ENCODE measurements at places on chromosomes 13 and 19.
A peak's percentile ranks its signal among the peaks of the same experiment; 100 is the strongest.

DNA sequence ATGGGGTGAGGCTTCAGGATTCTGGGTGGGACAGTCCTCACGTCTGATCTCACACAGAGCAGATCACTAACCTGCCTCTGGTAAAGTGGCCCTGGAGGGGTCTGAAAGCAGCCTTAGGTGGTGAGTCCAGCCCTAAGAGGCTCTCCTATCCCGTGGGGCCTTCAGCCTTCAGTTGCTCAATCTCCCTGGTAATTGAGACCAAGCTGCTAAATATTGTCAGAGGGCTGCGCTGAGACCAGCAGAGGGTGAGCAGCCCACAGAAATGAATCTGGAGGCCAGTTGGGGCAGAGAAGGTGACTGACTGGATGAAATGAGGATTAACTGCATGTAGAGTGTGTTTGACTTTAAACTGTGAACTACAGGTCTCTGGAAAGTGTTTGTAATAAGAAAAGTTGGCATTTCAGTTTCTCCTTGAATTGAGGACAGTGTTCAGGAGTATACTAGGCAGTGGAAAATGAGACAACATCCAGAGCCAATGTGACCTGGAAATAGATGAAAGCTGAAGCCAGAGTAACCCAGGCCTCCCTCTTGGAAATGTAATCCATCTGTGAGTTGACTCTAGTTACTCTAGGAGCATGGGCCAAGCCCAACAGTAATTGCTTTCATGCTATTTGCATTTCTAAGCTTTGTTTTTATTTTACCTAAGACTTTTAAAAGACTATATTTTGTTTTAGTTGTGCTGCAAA lies 14.3 kb upstream of the HSPH1 start:
- DNase-seq, result no peak

GRCh38 chr13:93690139-93690538 lies 463.5 kb downstream of the GPC6 start:
- no peak for DNase-seq

GRCh38 chr19:48796298-48797083 lies 14.3 kb downstream of the BCAT2 start:
- DNase-seq, result no peak

DNA sequence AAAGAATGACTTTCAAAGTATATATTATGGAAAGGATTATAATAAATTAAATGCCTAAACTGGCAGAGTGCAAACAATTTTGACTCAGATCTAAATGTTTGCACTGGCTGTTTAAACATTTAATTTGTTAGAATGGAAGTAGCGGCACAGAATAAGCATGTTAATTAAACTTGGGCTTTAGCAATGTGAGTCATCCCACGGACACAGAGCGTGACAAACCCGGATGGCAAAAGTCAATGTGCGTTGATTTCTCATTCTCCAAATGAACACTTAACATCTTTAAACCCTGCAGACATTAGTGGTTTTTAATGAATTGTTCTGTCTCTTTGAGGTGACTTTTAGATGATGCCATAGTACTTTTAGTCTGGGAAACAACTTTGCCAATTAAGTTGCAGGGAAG lies 38.4 kb downstream of the PCDH8 start:
- DNase-seq, result no peak

- DNase-seq, result no peak
Observed at GRCh38 chr13:46289260-46289955, 77.7 kb downstream of the LRRC63 start.

- DNase-seq, result no peak
Observed at GRCh38 chr13:20160306-20161274, at the start of gene GJA3. TSS of gene GJA3 (minus strand) at chr13:20161052. CDS start at chr13:20143288, 17,764 bp downstream.

DNA sequence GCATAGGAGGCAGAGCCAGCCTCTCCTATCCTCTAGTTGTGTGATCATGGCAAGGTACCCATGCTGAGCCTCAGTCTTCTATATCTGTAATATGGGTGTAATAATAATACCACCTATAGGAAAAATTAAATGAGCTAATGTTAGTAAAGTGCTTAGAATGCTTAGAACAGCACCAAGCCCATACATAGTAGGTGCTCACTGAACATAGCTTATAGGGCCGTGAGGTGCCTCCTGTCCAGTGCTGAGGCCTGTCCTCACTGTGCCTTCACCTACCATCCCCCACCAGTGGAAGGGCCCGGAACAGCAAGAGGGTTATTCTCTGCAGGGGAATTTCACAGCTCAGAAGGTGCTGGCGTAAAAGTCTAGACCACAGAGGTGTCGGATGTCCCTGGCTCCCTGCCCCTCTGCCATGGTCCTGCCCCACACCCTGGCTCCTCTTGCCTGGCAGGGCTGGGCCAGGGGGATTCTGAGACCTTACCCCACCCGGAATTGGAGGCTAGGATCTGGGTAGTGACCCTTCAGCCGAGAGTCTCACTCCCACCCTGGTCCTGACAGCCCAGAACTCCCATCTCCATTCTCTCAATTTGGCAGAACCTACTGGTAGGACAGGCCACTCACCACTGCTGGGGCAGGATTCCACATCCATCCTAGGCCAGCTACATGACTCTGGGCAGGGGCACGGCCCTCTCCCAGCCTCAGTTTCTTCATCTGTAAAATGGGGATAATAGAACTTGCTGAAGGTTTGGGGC lies 2.2 kb upstream of the SCN1B start:
- DNase-seq, result no peak

DNA sequence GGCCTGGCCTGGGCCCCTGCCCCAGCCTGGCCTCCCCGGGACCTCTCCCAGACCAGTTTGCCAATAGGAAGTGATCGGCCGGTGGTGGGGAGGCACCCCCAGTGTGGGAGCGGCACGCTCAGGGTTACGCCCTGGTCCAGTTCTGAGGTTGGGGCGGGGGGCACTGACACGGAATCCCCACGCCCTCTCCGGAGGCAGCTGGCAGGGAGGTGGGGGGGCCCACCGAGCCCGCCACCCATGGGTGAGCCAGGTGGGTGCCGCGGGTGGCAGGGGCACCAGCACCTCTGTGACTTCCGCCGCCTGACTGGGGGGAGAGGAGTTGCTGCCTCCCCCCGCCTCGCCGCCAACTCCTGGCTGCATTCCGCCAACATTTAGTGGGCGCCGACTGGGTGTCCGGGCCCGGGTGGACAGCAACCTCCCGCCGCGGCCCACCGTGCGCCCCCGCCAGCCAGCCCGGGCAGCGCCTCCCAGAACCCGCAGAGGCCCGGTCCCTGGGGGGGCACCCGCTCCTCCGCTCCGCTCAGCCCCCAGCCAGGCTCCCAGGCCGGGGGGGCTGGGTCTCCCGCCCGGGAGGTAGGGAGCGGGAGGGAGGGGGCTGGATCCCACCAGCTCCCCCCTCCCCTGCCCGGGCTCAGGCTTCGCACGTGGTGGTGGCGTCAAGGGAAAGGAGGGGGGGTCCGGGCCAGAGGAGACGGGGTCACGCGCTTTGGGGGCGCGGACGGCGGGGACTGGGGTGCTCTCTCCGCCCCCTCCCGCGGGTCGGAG lies 2.0 kb downstream of the ZBTB7A start:
- peak; percentile 89 for DNase-seq

DNA sequence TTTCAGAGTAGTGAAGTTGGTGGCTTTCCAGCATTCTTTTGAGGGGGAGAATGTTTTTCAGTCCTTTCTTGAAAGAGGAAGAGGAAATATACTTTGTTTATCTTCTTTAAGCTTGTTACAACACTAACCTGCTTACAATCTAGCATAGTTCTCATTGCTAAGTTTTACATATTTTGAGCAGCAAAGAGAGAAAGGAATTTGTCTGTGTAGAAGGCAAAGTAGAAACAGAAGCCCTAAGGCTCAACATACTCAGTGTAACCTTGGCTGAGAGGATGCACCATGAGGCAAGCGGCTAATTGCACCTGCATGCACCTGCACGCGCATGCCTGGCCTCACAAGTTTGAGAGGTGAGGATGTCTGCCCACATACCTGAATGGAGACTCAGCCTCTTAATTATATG lies 2.2 kb downstream of the FRY start:
- DNase-seq, result no peak

- DNase-seq, result no peak
Observed at GRCh38 chr13:29624997-29625396, 29.5 kb upstream of the SLC7A1 start.

GRCh38 chr13:57418067-57418677 lies 213.4 kb upstream of the PCDH17 start:
- DNase-seq, result no peak

DNA sequence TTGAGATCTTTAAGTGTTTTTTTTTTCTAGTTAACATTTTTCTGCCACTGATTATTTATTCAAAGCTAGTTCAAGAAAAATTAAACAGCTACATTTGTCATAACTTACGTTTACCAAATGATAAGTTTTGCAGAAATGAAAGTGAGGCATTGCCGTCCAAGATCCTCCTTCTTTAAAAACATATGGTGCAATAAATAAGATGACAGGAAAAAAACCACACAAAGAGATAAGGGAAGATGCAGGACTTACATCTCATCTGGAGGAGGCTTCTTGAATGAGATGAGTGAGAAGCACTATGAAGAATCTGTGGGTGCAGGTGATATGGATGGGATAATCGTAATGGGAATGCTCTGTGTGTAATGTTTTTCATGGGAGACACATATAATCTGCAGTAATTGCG lies 12.4 kb downstream of the TNFSF13B start:
- no peak for DNase-seq

GRCh38 chr19:12788682-12789097 lies 2.6 kb upstream of the JUNB start:
- DNase-seq, result no peak

- no peak for DNase-seq
Observed at GRCh38 chr13:19685437-19685836, 52.0 kb downstream of the MPHOSPH8 start.

GRCh38 chr19:29375429-29376119 lies 150.2 kb upstream of the VSTM2B start:
- peak; percentile 40 for DNase-seq

DNA sequence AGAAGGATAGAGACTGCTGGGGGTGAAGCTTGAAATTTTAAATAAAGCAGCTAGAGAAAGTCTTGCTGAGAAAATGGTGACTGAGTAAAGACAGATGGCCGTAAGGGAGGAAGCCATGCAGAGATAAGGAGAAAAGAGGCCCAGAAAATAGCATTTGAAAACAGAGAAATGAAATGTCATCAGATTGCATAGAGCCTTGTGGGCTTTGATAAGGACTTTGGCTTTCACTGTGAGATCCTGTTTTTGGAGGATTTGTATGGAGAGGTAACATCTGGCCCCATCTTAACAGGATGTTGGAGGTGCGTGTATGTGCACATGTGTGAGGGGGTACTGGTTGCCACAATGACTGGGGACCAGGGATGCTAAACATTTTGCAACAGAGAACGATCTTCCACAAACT lies 19.5 kb upstream of the ATP8A2 start:
- no peak for DNase-seq

DNA sequence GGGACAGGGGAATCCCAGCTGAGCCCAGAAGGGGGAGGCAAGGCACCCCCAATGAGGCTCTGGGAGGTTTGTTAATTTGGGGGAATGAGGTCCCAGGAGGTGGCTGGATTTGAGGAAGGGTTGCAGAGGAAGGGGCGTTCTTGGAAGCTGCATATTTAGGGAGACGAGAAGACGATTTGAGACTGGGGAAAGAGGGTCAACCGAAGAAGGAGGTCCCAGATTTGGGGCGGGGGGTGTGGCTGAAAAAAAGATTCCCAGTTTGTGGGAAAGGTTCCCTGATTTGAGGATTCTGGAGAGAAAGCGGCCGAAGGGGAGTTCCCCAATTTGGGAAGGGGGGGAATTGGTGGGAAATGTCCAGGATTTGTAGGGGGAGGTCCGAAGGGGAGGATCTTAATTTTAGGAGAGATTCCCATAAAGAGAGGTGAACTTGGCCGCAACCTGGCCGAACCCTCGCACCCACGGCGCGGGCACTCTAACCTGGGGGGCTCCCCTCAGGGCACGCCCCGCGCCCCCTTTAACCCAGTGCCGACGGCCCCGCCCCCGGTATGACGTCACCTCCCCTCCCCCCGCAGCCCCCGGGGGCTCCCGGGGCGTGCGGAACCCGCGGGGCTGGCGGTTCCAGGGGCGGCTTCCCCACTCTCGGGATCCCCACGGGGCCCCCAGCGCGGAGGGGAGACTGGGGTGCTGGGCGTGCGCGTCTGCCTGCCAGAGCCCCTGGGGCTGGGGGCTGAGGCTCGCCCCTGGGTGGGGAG lies 1.2 kb downstream of the PTPRS start:
- no peak for DNase-seq

DNA sequence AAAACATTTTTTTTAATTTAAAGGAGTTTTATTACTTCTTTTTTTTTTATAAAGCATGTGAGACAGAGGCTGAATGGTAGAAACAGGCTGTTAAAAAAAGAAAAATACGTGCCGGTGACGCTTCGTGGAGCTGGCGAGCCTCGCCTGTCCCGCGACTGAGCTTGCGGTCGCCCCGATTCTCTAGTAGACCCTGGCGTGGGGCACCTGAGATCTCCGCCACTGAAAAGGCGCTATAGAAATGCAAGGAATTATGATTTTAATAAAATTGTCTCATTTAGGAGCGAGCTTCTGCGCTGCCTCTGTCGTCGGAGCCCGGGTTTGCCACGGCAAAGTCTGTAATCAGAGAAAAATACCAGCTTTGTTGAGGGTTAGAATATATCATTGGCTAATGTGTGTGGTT lies 18.4 kb downstream of the NFIX start:
- DNase-seq, result no peak

GRCh38 chr19:46481947-46482346 lies 10.6 kb upstream of the PNMA8A start:
- no peak for DNase-seq

DNA sequence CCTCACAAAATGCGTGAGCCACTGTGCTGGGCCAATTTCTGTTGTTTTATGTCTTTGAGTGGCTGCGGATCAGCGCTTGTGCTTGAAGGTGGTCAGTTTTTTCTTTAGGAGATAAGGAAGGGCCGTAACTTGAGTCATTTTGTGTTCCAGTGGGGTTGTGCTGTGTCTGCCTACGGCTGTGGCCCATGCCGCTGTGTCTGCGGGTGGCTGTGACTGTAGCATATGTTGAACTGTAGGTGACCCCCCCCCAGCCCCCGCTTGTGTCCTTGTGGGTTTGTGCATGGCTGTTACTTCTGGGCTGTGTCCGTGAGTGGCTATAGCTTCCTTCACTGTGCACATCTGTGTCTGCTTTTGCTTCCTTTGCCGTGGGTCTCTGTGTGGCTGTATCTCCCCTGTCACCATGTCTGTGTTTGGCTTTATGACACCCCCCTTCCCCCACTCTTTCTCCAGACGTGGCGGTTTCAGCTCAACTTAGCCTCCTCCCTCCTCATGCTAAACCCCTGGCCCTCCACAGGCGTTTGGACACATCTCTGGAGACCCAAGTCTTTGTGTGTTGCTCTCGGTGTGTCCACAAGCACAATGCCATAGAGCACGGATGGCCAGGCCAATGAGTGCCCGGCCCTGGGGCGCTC lies 675 bp downstream of the PPP1R14A start:
- DNase-seq, result no peak
